Naive B cell (primary cell): ENCODE measurements at places on chromosomes 5 and 9.

DNA sequence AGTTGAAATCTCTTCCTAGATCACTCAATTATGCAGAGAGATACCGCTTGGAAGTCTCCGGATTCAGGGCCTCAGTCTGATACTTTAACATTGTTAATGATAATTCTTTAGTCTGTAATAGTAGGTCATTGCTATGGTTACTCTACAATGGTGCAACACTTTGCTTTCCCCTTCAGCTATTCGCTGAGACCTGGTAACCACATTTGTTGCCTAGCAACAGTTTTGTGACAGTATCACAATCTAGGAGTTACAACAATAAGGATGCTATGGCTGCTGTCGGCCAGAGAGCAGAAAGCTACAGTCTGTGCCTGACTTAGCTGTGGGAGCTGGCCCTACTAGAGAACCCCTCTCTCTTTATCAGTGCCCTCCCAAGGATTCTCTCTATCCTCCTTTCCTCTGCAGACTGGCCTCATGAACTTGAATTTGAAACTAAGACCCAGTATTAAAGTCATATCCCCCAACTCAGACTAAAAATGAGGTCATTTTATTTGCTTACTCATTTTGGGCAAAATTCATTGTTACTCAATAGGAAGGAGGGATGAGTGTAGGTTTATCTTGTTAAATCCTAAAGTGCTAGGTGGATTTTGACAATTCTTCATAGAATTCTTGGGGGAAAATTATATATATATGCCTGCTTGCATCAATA, 39.3 kb downstream of the NR2F1 start:
- peak; percentile 52 for DNase-seq

- DNase-seq, result no peak
These were observed 9.0 kb downstream of the NRARP start for GRCh38 chr9:137293094-137293481.

DNA sequence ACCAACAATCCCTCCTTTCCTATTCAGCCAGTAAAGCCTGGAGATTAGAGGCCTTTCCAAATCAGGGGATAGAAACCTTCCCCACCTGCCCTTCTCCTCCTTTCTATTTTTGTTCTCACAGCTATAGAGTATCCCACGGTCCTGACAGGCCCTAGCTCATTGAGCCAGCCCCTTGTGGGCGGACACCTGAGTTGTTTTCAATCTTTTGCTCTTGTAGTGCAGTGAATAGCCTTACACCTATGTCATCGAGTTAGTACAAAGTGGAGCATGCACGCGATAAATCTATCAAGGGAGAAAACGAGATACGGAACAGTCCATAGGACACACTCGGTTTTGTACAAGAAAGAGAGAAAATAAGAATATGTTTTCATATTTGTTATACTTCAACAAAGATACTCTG, 77.2 kb downstream of the TSPAN17 start:
- no peak for DNase-seq

DNA sequence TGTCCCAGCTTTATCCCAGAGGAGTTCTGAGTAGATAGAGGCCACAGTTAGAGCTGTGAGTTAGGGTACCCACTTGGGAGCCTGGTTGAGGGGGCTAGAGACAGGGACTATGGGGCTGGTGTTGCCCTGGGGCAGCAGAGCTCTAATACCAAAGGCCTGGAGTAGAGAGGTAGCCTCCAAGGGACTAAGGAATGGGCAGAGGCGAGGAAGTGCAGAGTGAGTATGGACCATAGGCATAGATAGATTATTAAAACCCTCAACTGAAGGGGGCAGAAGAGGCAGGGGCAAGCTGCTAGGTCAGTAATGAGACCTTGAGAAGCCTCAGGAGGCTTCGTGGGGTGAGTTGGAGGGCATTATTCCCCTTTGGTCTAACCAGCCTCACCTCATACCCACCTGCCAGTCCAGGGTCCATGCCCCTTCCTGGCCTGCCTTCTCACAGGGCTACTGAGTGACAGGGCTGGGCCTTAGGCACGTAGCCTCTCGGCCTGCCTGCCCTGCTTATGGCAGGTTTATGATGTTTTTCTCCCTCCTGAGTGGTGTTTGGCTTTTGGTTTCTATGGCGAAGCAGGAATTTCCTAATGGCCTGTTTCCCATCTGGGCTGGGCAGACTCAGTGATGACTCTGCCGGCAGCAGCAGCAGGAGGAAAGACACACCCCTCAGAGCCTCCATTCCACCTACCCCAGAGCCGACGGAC, 8.0 kb downstream of the PDLIM4 start:
- no peak for DNase-seq

DNA sequence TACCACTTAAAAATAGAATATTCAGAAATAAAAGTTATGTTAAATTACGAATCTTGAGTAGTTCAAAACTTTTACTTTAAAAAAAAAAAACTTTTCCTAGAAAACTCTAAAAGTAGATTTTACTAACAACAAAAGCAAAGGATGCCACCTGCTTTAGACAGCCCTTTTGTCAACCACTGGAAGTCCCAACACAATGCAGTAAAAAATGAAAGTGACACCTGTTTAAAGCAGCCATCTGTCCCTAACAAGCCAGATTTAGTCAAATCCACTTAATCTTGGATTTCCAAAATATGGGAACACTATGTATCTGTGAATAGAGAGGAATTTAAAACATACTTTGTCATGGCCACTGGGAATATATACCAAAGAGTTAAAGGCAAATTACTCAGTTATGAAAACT, 3.8 kb downstream of the RFX3 start:
- no peak for DNase-seq

DNA sequence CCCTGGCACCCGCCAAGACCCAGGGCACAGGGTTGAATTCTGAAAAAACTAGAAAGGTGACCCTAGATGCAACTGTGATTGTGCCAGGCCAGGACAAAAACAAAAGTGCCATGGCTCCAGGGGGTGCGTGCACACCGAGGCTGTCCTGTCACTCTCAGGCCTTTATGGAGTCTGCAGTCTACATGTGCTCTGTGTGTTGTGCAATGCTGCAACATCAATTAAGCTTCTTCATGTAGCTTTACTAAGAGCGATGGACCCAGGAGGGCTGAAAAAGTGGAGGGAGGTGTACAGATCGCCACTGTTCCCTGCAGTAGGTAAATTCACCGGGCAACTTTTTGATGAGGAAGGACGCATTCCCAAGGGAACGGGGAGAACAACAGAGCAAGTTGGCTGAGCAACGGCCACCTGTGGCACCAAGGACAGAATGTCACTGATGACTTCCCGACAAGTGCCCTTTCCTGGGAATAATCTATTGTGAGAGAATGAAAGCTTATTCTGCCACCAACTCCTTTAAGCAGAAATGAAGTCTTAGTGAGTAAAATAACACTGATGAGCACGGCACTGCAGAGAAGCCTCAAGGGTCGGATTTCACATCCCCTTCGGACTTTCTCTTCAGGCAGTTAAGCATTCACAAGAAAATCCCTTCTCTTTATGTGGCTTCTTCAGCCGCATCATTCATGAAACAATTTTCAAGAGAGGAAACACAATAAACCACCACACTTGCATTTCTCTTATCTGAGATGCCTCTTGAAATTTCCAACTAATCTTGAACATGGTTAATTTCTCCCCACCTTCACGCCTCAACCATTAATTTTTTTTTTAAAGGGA, 149.6 kb downstream of the DROSHA start:
- no peak for DNase-seq

GRCh38 chr5:178058321-178059012, 54.9 kb upstream of the N4BP3 start:
- DNase-seq, result no peak

DNA sequence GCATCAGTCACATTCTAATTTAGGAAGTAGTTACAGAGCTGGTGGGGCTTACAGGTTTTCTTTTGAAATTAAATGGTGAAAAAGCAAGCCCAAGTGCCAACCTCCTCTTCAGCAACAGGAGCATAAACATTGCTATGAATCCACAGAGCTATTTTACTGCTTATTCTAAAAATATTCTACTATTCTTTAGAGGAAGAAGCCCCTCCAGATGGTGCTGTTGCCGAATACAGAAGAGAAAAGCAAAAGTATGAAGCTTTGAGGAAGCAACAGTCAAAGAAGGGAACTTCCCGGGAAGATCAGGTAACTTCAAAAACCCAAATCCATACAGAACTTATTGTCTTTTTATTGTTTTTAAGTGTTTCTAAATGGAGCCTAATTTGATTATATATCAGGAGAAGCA, 202.8 kb downstream of the CWC27 start:
- DNase-seq, result no peak

DNA sequence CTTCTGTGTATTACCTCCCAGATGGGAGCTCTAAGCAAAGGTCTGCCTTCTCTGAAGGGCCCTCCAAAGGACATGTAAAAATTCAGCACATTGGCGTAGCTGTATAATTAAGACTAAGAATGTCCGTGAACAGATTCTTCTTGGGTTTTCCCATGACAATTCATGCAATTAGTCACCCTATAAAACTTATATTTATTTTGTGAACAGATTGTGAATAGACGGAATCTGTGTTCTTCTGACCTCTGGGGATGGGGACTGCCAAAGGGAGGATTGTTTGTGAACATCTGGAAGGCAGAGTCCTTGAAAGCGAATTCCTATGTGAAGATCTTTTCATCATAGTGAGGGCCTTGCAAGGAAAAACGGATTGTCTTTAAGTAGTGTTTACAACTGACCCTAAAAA, 111.3 kb downstream of the EGFLAM start:
- no peak for DNase-seq

GRCh38 chr5:180367991-180368390, 14.9 kb upstream of the GFPT2 start:
- DNase-seq, result no peak

DNA sequence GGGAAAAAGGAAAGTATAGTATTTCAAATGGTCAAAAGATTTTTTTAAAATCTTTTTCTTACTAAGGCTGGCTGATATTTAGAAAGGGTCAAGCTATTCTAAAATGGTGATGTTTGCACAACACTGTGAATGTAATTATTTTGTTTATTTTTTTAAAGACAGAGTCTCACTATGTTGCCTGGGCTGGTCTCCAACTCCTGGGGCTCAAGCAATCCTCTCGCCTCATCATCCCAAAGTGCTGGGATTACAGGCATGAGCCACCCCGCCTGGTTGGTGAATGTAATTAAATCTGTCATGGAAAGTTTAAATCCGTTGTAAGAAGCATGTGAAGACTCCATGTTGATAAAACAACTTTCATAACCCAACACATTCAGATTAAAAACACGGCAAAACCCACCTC, 2.6 kb downstream of the UBTD2 start:
- DNase-seq, result no peak

GRCh38 chr5:76855961-76856360, 6.1 kb downstream of the S100Z start:
- peak; percentile 18 for DNase-seq

- DNase-seq, result no peak
These were observed 36.6 kb downstream of the NCS1 start for GRCh38 chr9:130208600-130209347.

GRCh38 chr5:1324301-1324700, 20.6 kb downstream of the CLPTM1L start:
- no peak for DNase-seq

DNA sequence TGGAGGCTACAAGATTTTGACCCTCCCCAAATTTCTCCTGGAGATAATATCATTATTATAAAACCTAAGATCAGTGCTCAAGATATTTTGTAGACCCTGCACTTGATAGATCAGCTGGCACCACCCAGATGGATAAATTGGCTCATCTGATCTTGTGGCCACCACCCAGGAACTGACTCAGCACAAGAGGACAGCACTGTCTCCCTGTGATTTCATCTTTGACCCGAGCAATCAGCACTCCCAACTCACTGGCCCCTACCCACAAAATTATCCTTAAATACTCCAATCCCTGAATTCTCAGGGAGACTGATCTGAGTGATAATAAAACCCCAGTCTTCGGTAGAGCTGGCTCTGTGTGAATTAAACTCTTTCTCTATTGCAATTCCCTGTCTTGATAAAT, 34.5 kb upstream of the TENT2 start:
- DNase-seq, result no peak
